ENCODE measurements at places on chromosomes 6 and 20.

GRCh38 chr6:159220093-159220492 lies 50.9 kb downstream of the FNDC1 start:
- no peak for DNase-seq

DNA sequence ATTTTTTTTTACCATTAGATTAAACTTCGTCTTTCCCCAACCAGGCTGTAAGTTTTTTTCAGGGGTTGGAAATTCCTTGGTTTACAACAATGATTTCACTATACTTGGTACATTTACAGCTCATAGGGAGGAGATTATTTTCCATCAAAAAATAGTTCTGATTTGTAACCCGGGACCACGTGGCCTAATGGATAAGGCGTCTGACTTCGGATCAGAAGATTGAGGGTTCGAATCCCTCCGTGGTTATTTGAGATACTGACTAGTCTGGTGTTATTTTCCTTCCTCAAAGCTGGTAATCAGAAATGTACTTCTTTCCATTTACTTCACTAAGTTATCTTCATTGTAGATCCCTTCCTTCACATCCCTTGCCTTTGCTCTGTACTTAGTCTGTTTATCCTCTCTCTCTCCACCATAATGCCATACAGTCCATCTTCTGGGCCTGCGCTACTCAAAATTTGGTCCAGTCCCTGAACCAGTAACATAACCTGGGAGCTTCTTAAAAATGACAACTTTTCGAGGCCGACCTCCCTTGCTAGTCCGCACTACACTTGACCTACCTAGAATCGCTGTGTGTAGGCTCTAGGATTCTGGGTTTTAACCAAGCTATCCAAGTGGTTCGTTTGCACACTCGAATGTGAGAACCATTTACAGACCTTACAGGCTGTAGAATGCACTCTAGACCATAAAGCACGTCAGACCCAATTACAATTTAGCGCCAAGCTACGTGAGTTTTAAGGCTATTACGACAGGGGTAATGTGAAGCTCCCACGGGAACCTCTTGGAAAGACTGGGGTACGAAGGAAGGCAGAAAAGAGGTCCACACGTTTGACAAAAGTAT lies 42.1 kb upstream of the BTN3A2 start:
- no peak for DNase-seq

- no peak for DNase-seq
Observed at GRCh38 chr6:10429638-10430427, 15.0 kb upstream of the TFAP2A start.

GRCh38 chr6:112773187-112773586 lies 426.1 kb downstream of the RFPL4B start:
- DNase-seq, result no peak

- no peak for DNase-seq
Observed at GRCh38 chr6:15269011-15269410, 23.1 kb downstream of the JARID2 start.

- no peak for DNase-seq
Observed at GRCh38 chr6:148203970-148204369, 138.7 kb upstream of the SASH1 start.

GRCh38 chr6:107144666-107145065 lies 29.4 kb upstream of the BEND3 start:
- DNase-seq, result no peak

DNA sequence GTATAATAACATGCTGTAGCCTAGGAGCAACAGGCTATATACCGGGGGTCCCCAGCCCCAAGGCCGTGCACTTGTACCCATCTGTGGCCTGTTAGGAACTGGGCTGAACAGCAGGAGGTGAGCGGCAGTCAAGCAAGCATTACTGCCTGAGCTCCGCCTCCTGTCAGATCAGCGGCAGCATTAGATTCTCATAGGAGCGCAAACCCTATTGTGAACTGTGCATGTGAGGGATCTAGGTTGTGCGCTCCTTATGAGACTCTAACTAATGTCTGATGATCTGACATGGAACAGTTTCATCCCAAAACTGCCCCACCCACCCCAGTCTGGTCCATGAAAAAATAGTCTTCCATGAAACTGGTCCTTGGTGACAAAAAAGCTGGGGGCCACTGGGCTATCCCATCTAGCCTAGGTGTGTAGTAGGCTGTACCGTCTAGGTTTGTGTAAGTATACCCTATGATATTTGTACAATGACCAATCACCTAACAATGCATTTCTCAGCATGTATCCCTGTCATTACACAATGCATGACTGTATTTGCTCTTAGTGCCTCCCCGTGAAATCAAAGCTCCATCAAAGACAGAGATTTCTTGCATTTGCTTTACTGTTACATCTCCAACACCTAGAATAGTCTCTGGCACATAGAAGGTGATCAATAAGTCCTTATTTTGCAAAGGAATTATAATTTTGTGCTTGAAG lies 30.8 kb downstream of the NHSL1 start:
- no peak for DNase-seq
